ENCODE measurements at places on chromosomes 13 and 19.
A peak's percentile ranks its signal among the peaks of the same experiment; 100 is the strongest.

DNA sequence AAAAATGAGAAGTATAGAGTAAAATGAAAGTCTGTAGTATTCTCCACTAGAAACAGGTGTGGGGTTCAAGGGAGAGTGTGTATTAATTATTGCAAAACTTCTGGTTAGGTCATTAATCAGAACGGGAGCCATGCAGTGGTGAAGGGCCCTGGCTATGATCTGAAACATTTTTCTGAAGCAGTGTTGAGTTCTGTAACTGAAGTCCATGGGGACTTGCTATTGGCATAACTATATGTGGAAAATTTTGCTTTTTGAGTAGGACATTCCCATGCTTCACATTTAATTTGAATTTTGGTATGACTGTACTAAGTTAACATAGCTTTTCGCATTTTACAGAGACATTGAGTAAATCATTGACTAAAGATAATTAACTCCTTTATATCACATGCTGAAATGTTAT is 67.5 kb downstream of the LRCH1 start:
- no peak for DNase-seq

DNA sequence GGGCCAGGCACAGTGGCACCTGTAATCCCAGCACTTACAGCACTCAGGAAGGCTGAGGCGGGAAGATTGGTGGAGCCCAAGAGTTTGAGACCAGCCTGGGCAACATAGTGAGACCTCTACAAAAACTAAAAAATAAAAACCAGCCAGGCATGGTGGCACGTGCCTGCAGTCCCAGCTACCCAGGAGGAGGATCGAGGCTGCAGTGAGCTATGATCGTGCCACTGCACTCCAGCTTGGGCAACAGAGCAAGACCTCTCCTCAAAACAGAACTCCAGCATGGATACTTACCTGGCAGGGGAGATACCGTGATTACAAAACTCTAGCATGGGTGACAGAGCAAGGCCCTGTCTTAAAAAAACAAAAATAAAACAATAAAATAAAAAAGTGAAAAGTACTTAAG is 95.3 kb downstream of the GJA3 start:
- DNase-seq = no peak

DNA sequence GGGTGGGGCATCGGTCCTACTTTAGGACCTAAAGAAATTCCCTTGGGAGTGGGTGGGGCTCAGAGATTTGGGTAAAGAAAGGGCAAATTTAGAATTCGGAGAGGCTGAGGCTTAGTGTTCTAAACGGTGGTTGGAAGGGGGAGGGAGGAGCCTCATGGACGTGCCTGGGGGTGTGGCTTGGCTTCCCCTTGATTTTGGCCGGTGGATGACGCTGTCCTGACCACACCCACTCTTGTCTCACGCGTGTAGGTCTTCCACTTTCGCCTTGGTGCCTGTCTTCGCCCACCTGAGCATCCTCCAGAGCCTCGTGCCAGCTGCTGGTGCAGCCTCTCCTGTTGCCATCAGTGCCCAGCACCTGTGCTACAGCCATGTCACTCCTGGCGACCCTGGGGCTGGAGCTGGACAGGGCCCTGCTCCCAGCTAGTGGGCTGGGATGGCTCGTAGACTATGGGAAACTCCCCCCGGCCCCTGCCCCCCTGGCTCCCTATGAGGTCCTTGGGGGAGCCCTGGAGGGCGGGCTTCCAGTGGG is 1.2 kb upstream of the NUP62 start:
- peak; percentile 70 for DNase-seq

DNA sequence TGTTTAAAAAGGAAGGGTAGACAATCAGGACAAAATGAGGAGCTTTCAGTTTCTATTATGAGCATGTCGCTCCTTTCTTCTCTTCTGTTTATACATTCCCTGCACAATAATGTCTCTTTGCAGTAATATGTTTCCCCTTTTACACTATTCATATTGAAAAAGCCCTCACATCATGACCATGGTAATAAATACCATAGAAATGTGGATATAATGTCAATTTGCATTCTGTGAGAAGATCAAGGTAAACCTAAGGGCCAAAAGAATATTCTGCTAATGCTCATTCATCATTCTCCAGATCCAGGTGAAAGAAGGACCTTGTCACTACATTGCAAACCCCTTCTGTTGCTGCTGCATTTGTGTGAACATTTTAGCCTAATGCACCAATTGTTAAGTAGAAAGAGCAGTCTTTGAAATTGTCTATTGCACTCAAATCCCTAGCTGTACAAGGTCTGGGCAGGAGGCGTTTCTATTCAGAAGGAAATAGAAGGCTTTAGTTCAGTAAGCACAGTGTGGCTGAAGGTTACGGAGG is 117.6 kb upstream of the SOX21 start:
- DNase-seq = peak; percentile 17

- no peak for DNase-seq
These were observed 89.3 kb downstream of the DIAPH3 start for GRCh38 chr13:60074397-60074796.

- DNase-seq = no peak
These were observed 29.7 kb upstream of the RGCC start for GRCh38 chr13:41427666-41428065.

DNA sequence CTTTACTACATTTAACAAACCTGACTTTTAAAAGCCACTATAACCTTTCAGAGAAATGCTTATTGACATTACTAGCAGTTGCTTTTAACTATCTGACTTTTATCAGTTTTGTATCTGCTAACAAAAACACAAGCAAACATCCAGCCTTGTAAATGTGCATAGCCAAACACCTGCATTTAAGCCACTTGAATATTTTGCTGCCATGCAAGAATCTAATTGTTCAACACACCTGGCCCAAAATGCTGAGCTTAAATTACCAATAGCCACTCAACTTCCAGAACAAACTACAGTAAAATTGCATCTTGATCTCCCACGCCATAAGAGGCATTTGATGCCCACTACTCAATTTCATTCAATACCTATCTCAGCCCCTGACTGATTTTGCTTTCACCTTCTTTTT is 9.3 kb downstream of the ZIC5 start:
- peak; percentile 56 for DNase-seq

- DNase-seq = no peak
These were observed 2.2 kb downstream of the ZNF83 start for GRCh38 chr19:52635786-52636570.

DNA sequence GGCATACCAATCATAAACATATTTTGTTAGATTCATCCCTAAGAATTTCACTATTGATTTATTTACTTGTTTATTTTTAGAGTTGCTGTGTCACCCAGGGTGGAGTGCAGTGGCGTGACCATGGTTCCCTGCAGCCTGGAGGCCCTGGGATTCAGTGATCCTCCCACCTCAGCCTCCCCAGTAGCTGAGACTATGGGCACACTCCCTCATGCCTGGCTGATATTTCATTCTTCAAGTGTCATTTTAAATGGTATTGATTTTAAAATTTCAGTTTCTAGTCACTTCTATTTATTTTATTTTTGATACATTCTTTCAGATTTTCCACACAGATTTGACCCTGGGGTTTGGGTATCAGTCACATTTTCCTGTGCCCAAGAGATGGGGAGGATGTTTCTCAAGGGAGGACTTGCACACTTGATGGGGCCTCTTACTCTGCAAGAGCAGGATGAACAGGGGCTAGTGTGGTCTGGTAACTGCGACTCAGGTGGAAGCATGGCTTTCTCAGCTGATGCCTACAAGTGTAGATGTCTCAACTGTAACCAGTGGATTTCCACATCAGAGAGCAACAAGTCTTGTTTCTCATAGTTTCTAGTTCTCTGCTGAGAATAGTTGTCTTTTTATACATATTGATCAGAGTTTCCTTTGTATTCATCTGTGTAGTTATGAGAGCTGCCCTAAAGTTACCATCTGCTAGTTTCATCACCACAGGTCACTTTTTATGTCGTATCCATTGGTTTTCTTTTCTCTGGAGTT is 40.2 kb downstream of the CCNE1 start:
- no peak for DNase-seq

GRCh38 chr19:49497047-49497788 is 984 bp downstream of the RPS11 start:
- no peak for DNase-seq

- DNase-seq = peak; percentile 85
These were observed 23.0 kb downstream of the PPP1R37 start for GRCh38 chr19:45115809-45116615.

- DNase-seq = no peak
These were observed 72.4 kb downstream of the KDM4B start for GRCh38 chr19:5041168-5041912.

- DNase-seq = no peak
These were observed 206.7 kb upstream of the RFC3 start for GRCh38 chr13:33611121-33611805.

DNA sequence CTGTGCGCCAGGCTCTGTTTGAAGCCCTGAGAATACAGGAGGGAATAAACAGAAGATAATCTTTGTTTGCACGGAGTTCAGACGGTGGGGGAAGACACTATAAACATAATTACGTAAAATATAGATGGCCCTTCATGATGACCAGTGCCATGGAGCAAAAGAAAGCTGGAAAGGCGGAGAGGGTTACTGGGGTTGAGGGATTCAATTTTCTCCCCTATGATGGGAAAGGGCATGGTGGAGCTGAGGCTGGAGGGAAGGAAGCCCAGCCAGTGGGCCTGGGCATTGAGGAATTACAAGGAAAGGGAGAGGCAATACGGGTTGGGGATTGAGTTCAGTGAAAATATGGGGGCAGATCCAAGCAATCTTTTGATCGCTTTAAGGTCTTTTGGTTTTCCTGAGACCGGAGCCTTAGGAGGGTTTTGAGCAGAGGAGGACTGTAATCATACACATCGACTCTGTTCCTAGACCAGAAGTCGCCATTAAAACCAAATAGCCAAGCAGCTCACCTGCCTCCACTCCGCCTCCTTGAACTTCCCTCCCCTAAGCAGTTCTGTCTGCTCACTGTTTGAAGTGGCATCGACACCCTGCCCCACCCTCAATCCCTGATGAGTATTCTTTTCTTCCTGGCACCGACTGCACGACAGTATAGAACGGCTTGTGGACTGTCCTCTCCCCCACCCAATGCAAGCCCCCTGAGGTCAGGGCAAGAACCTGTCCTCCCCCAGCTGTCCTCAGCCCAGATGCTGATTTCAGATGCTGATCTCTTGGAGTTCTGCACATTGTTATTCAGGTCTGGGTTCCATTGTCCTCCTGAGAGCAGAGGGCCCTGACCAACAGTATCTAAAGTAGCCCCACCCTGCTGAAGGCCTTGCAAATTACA is 813 bp upstream of the ZNF296 start:
- no peak for DNase-seq

- DNase-seq = peak; percentile 72
These were observed 110.5 kb downstream of the KCNRG start for GRCh38 chr13:50125554-50126262.

DNA sequence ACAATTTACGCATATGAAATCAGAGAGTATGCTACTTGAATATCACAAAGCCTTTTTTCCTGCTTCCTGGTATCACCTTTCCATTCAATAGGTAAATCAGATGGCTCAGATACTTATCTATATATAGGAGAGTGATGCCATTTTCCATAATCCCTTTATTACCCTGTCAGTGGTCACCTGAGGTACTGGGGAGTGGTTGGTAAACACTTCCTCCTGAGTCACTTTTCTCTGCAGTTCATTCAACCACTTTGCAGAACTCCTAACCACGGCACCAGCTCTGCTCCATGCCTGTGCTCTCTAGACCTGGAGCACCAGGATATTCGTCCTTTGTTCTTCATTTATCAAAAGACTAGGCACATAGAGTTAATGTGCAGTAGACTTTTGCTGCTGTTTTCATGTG is 748.5 kb upstream of the KLHL1 start:
- no peak for DNase-seq

DNA sequence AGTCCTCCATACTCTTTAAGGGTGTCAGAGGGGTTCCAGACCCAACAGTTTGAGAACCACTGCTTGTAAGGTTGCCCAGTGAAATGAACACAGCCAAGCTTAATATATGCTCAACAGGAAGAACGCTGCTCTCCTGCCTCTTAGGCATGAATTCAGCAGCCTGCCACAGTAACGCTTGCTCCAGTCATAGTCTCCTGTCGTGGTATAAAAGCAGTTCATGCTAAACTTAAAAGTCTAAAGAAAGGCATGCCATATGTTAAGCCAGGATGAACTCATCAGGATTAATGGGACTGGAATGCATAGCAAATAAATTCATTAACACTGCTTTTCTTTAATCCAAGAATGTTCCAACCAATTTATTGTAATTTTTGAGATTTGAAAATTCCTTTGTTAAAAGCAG is 38.7 kb downstream of the SLC7A1 start:
- DNase-seq = no peak

DNA sequence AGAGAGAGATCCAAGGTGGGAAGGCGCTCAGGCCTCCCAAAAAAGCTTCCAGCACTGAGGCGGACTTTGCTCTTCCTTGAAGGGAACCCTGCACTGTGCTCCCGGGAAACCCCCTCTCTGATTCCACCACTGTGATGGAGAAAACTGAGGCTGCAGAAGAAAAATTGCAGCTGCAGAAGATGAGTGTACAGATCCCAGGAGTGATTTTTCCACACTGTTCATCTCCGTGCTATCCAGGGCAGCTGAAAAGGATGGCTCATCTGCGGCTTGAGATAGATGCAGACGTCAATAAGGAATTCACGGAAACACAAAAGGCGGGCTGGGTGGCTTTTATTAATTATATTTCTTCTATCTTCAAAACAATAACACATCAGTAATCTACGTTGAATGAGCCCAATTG is 26.2 kb downstream of the CCNE1 start:
- DNase-seq = no peak

DNA sequence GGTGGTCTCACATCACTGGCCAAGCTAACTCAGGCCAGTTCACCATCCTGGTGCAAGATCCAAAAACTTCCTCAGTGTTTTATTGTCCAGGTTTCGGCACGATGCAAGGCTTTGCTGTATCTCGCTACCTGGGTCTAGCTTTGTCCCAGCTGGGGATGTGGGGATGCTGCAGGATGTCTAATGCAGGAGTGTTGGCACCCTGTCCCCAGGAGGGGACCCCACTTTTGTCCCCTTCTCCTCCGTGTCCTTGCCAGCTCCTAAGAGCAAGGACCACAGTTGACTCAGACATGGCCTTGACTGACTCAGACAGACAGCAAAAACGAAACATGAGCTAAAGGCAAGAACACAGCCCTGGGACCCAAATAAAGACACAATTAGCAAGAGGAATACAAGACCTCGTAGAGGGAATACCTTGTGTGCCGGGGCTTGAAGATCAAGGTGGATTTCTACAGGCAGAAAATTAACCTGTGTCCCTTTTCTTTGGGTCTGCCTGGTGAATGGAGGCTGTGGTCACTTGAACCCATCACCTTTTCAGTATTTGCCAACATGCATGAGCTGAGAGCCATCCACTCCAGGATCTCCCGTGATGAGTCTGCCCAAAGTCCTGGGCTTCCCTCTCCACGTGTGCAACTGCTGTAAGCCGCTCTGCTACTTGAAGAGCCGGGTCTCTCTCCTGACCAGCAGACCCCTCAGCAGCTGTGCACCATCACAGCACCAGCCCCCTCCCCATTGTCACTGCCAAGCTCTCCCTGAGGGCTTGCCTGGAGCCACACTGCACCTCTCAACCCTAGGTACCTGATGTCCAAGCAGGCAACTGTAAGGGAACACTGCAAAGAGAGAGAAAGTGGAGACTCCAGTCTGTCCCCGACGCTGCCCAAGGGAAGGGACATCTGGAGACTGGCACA is 149.5 kb upstream of the ZNF507 start:
- DNase-seq = no peak

GRCh38 chr19:50047671-50048070 is 21.9 kb downstream of the ZNF473 start:
- DNase-seq = no peak

All from NCI-H187 treated with DMSO at 0.1 percent for 48 hours (cell line).